Stimulated activated naive CD8-positive, alpha-beta T cell treated with anti-CD3 and anti-CD28 coated beads, Interleukin-15, amount 100 ng/mL, for 72 hours (primary cell): ENCODE measurements at places on chromosomes 12 and 14.
A peak's percentile ranks its signal among the peaks of the same experiment; 100 is the strongest.

GRCh38 chr12:125983094-125983783, 918.0 kb downstream of the AACS start:
- peak; percentile 2 for DNase-seq

DNA sequence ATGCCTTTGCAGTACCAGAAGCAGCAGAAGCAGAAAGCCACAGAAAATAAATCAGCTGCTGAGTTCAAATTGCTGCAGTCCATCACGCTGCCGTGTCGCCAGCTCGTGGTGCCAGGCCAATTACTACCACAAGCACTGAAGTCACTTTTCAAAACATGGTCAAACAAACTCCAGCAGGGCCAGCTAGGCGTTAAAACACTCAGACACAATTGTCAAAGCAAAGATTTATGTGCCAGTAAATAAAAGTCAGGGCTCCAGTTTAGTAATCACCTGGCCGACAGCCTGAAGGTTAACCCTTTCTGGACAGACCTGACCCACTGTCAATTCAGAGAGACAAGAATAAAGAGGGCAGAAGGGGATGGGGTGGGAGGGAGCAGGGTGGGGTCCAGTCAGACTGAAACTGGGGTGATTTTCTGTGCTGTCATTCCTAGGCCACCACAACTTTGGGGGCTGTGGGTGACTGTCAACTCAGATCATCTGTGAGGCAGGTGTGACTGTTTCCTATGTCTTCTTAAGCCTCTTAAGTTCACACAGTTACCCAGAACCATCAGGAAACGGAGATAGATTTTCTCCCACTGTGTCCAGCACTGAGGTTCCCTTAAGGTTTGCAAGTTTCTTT, 109.8 kb upstream of the FUT8 start:
- DNase-seq, result peak; percentile 69

- DNase-seq, result no peak
These were observed 42.7 kb upstream of the NID2 start for GRCh38 chr14:52111583-52111982.

DNA sequence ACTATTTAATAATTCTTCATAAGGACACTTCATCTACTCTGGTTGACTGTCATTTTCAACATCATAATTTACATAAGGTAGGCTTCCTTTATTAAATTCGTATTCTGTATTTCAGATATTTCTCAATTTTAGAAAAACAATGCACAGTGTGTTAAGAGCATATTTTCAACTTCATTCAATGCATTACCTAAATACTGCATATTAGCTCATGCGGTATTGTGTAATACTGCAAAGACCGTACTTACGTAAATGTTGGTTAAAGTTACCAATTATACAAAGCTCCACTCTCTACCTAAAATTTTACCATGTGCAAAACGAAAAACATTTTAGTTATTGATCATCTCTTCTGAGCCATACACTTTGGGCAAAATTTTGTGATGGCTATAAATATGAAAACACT, 62.8 kb downstream of the EXOC5 start:
- no peak for DNase-seq

DNA sequence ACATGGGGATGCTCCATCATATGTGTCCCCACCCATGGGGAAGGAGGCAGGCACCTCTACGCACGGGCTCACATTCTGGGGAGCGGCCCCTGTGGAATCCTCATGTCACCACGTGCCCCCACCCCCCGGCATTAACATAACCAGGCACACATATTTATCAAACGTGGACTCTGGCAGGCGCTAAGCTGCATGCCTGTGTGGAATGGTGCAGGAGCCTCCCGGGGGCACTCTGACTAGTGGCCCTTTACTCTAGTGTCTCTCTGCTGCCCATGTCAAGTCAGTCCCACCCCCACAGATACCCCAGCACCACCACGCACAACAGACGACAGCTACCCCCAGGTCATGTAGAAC, 66.1 kb downstream of the CCDC88C start:
- DNase-seq, result no peak

GRCh38 chr14:34466691-34467090, 4.7 kb upstream of the SPTSSA start:
- DNase-seq, result no peak

GRCh38 chr12:31390991-31391390, 65.0 kb upstream of the SINHCAF start:
- DNase-seq, result no peak

- no peak for DNase-seq
These were observed 23.2 kb downstream of the MRPS35 start for GRCh38 chr12:27733791-27734190.

GRCh38 chr14:53109105-53110041, 43.8 kb downstream of the DDHD1 start:
- DNase-seq, result peak; percentile 68

GRCh38 chr12:94098466-94098865, 49.9 kb upstream of the PLXNC1 start:
- DNase-seq, result no peak

DNA sequence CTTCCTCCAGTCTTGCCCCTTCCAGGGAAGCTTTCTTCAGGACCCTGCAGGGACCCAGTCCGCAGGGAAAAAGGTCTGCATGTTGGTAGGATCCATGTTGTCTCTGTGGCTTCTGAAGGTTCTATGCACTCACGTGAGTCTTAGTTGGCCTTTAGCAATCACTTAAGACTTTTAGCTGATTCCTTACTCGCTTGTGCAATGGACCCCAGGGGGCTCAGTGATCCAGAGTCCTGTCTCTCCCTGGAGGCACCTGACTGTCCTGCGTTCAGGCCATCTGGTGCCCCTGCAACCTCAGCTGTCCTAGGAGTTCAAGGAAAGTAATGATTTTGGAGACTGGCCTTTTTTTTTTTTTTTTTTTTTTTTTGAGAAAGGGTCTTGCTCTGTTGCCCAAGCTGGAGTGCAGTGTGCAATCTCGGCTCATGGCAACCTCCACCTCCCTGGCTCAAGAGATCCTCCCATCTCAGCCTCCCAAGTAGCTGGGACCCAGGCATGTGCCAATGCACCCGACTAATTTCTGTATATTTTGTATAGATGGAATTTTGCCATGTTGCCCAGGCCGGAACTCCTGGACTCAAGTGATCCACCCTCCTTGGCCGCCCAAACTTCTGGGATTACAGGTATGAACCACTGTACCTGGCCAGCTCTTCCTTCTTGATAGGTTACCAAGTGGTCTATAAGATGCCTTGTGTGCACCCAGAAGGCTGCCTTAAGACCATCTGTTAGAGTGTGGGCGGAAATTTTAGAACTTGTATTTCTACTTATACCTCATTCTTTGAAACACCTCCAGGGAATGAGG, 4.6 kb downstream of the IFI27L2 start:
- DNase-seq, result no peak

- no peak for DNase-seq
These were observed 26.2 kb downstream of the GCN1 start for GRCh38 chr12:120168337-120168736.

- no peak for DNase-seq
These were observed 37.8 kb downstream of the CCDC92 start for GRCh38 chr12:123934829-123935228.

GRCh38 chr14:70451874-70452273, at the start of gene ADAM21:
Gene ADAM21 (plus strand): TSS chr14:70452174. CDS start chr14:70457500, 5,326 bp downstream.
- DNase-seq, result no peak

- DNase-seq, result no peak
These were observed 274.2 kb downstream of the FUT8 start for GRCh38 chr14:65686761-65687160.

GRCh38 chr14:88137327-88137726, 132.4 kb downstream of the GPR65 start:
- no peak for DNase-seq

GRCh38 chr12:113500782-113501311, 29.2 kb upstream of the LHX5 start:
- DNase-seq, result no peak

- DNase-seq, result peak; percentile 9
These were observed 28.1 kb downstream of the MSRB3 start for GRCh38 chr12:65306366-65307168.

DNA sequence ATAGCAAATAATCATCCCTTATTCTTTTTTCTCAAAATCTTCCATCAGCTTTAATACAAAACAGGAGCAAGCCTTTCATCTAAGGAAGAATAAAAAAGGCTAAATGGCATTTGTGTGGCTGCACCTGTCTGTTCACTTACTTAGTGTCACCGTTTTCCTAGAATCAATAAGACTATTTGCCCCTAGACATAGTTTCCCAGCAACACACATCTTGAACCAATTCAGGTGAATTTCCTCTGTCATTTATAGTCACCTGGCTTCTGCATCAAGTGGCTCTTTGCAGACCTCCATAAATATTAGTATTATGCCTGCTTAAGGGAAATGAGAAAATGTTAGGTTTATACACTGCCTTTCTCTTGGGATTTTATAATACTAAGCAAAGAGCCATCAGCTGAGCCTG, 17.4 kb upstream of the GCH1 start:
- DNase-seq, result no peak

DNA sequence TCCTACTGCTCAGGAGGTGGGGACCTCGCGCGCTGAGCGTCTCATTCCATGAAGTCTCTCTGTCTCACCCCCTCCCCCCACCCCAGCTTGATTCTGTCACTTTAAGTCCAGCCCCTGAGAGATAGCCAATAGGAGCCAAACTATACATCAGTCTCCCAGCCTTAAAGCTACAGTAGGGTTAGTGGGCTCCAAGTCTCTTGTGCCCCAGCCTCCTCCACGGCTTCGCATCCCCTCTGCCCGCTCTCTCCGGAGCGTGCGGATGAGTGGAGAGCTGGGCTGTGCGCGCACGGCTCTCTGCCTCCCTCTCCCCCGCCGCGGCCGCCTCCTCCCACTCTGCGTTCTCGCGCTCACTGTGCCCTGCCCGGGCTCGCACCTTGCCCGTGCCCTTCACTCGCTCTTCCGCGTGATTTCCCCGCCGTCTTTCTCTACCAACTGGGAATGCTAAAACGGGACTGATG, at the start of gene ESRRB:
TSS of gene ESRRB (plus strand) at position 191 of the 458 bp plus-strand sequence. CDS start at position 456, 265 bp downstream.
- DNase-seq, result no peak

- no peak for DNase-seq
These were observed 182.5 kb downstream of the GXYLT1 start for GRCh38 chr12:41962171-41962572.

DNA sequence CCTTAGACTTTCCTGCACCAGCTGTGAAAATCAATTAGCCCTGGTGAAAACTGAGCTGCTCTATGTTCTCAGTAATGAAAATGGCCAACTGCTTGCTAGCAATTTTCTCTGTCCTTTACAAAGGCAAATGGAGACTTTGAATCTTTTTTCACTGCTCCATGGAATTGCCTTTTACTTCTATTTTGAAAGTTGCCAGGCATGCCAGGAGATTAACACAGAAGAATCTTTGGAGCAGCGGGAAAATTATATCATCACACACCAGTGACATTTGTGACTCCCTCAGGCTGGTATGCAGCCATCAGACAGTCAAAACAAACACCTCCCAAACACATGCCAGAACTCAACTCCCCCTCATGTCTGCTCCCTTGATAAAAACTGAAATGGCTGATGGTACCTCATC, 872.0 kb upstream of the FLRT2 start:
- DNase-seq, result no peak

- no peak for DNase-seq
These were observed 1.3 kb upstream of the ATP2A2 start for GRCh38 chr12:110279566-110280375.

DNA sequence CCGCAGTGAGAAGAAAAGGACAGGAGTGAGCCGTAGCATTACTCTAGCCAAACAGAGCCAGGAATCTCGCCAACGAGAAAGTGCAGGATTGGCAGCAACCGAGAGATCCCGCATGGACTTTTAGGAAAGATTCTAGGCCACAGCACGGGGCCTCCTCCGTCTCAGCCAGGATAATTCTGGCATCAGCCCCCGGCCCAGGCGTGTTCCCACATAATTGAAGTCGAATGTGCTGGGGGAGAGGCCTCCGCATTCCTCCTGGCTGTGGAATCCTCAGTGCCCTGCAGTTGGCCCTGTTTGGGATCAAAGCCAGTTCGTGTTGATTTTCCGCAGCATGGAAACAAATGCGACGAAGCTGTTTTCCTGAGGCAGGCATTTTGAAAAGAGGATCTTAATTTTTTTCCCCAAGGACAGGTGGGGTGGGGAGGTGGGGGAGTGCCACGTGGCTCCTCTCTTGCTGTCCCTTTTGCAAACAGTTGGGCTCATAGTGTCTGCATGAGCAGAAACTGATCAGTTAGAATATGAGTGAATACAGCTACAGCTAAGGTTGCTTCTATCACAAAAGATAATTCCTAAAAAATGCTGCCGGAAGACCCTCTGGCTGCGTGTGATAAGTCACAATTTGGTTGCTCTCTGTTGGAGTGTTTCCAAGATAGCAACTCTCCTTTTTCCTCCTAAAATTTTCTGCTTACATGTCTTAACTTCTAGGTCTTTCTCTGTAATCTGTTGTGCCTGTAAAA, 37.3 kb upstream of the ATXN2 start:
- DNase-seq, result no peak

- no peak for DNase-seq
These were observed 49.2 kb downstream of the DAD1 start for GRCh38 chr14:22539831-22540230.

- DNase-seq, result no peak
These were observed 23.7 kb downstream of the LEMD3 start for GRCh38 chr12:65192963-65193516.
